CD8-positive, alpha-beta T cell (primary cell): ENCODE measurements at places on chromosomes 2 and 18.

DNA sequence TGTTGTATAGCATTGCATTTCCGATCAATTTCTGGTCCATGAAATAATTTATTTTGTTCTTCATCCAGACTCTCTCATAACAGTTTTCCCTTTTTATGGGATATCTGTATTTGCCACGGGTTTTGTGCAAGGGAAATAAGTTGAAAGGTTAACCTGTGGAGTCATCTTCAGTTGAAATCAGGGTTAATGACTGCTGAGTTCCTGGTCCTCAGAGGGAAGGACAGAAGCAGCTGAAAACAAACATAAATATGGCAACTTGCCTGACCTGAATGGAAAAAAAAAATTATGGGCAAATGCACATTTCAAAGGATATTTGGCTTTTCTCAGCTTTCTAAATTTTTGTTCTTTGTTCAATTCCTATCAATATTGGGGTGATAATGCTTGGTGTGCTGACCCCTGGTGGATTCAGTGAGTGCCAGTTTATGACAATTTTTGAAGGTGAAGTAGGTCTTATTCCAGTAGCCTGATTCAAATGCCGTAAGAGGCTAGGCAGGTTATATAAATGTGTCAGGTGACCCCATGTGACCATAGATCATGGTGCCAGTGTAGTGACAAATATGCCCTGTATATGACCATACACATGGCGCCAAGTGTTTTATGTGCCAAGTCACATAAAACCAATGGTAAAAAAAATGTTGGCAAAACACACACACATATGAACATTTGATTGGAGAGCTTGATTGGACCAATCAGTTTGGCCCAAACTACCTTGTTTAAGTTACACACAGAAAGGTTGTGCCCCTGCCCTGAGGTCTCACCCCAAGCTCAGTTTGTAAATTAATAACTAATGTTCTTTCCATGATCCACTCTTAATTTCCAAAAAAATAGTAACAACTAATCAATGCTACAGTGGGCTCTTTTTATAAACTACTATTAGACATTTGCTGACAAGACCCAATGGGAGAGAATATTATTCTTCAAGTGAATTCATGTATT, 47.6 kb upstream of the FAM124B start:
- DNase-seq: no peak

DNA sequence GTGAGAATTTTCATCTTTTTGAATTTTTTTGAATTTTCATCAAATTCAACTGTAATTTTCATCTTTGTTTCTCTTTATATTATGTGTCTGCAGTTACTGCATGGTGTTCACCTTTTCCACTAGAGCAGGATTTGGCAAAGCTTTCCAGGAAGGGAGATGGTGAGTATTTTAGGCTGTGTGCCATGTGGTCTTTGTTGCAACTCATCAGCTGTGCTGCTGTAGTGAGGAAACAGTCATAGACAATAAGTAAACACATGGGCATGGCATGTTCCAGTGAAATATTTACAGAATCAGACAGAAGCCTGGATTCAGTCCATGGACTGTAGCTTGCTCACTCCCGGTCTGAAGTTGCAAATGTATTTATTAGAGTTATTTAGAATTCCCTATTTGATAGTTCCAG, 120.4 kb downstream of the DCDC2C start:
- no peak for DNase-seq

GRCh38 chr18:11976315-11977152, 4.8 kb upstream of the IMPA2 start:
- no peak for DNase-seq

- DNase-seq: no peak
Measured at GRCh38 chr2:68190991-68191731, 33.5 kb downstream of the PNO1 start.

DNA sequence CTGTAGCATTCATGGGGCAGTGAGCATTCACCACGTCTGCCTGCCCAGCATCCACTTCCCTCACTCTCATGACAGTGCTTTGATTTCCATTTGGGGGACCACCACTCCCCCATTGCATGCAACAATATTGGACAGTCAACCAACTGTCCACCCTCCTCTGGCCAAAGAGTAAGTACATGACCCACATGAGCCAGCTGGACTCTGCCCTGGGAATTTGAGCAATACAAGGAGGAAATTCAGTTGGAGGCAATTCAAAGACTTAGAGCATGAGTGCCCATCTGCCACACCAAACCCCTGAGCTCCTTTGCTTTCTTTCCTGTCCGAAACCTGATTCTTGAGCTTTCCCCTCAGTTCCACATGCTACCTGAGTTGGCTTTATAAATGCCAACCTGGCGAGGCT, 41.7 kb upstream of the PNO1 start:
- DNase-seq: no peak

- DNase-seq: no peak
Measured at GRCh38 chr18:80103231-80103630, 5.8 kb upstream of the ADNP2 start.

GRCh38 chr2:118529908-118530599, 317.4 kb downstream of the EN1 start:
- no peak for DNase-seq

GRCh38 chr2:188919824-188920223, 54.3 kb upstream of the COL3A1 start:
- no peak for DNase-seq
